ENCODE measurements at places on chromosomes 1 and 21. TPM values are rescaled to one million over a fixed set of nuclear protein-coding genes. Genes with fewer than 3 reads are reported as not detected.

The PDC gene
- total RNA-seq: not detected

- no peak for DNase-seq
Observed at GRCh38 chr1:41528726-41529605, 44.5 kb upstream of the EDN2 start.

DNA sequence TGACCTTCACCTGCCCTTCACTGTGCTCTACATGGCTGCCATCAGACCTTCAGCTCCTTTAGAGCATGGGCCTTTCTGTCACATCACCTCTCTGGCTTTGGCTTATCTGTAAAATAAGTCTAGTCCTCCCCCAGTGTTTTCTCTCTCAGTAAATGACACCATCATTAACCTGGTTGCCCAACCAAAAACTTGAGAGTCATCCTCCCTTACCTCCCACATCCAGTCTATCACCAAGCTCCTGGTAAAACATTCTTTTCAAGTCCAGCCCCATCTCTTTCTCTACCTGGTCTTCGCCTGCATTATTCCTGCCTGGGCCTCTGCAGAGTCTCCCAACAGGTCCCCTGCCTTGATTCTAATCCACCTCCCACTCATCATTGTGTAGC, 13.1 kb downstream of the SLC26A9 start:
- no peak for DNase-seq

DNA sequence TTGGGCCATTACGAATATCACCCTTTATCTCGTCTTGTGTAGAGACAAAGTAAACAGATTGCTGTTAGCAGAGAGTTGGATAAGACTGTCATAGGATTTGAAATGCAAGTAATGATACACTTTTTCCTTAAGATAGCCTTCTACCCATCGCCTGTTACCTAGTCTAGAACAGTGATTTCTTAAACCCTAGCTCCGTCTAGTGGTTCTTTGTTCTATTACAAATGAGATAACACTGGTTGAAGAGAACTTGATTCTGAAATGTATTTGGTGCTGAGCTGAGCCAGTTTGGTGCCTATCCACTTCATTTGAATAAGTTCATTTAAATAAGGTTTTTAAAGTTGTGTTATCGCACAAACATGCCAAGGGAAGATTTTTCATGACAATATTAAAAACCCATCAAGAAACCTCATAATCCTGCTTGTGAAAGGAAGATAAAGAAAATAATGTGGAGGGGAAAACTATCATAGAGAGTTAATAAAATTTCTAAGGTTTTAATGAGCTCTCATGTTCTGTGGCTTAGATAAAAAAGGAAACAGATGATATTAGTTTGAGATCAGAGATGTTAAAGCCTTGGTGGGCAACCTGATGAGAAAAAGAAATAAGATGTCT, 1.5 kb upstream of the KCNH1 start:
- DNase-seq: no peak

- DNase-seq: no peak
Observed at GRCh38 chr1:36008546-36009197, 75.2 kb upstream of the TEKT2 start.

DNA sequence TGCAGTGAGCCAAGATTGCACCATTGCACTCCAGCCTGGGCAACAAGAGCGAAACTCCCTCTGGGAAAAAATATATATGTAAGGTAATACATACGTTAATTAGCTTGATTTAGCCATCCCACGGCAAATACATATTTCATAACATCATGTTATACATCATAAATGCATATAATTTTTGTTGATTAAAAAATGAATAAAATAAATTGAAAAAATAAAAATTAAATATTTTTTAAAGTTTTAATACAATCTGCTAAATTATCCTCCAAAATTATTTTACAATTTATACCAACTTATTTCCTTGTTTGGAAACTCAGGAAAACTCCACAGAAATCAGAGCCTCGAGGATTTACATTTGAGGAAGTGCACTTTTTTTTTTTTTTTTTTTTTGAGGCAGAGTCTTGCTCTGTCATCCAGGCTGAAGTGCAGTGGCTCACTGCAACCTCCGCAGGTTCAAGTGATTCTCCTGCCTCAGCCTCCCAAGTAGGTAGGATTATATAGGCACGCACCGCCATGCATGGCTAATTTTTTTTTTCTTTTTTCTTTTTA, 12.6 kb upstream of the IPO9 start:
- DNase-seq: no peak

DNA sequence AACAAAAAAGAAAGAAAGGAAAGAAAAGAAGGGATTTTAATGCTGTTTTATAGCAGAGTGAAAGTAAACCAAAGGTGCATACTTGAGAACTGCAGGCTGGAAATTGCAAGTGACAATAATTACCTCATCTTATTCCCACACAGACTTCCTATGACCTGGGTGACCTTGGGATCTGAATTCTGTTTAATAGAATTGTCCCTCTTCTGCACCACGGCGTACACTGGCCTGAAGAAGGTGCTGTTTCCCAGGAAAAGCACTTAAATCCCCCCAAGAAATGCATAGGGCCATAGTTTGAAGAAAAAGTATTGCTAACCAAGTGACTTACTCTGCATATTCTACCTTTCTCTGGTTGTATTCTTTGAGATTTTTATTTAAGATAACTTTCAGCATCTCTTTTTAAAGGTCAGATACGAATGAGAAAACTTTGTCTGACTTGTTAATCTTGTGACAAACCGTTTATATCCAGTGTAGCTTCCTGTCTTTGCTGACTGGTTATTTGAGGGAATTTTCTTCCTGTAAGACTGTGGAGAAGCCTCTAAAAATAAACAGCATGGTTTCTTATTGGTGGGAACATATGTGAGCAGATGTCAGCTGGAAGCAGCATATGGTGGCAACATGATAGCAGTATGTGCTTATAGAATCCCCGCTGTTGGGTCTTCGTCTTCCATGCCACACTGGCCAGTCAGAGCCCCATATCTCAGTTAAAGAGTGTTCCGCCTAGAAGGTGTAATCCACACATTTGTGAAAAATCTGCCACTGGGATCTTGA, 16.3 kb downstream of the TGFB2 start:
- no peak for DNase-seq

GRCh38 chr1:243827206-243827605, 22.8 kb downstream of the AKT3 start:
- DNase-seq: no peak

All from mucosa of gallbladder (tissue), 1 donor.